HFFc6 (cell line): ENCODE measurements at places on chromosomes 3 and 15.

DNA sequence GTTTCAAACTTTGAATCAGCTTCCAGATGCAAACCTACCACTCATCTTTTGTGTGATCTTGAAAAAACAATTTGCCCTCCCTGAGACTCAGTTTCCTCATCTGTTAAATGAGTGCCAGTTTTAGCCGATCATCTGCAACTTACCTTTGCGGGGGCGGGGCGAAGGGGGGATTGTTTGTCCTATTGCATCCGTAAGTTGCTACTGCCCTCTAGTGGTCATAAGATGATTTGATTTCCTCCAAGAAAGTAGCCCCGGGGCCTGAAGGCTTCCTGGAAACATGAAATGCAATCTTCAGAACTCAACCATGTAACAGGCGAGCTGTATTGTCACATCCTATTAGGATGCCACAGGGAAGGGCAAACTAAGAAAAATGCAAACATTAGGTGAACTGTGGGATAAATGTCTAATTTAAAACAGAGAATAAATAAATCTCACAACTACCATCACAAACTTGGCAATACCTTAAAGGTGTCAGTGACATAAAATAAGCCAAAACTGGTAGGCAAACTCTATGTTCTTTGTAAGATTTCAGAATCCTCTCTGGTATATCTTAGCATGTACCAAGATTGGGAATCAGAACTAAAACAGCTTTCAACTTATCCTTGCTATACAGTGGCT is 63.5 kb upstream of the CLDN18 start:
- DNase-seq: peak; percentile 66

DNA sequence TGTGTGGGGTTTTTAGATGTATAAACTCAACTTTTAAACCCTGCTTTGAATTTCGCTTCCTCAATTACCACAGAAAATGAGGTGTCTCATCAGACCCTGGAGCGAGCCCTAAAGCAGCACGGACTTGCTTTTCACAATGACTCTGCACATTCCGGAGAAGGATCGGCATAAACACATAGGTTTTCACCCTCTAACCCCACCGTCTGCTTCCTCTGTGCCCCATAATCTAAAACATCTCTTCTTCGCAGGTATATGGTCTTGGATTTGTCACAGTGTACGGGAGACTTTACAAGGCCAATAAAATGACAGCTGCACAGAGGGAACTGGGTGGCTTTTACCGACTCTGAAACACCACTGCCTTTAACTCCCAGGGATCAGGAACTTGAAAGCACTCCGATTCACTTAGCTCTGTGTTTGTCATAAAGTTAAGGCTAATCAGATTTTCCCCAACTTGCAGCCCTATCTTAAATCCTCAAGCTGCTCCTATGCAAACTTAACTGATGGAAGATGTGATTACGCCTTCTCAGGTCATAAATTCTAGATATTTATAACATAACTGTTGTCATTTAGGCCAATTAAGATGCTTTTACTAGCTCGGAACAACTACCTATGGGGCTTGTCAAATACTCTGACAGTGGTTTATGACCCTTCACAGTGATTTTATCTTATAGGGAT is 133.4 kb upstream of the WNT5A start:
- peak; percentile 12 for DNase-seq

GRCh38 chr3:119781330-119782198 is at the start of gene NR1I2:
Gene NR1I2, plus strand, starts transcription at chr3:119782101.
- no peak for DNase-seq

- peak; percentile 67 for DNase-seq
Observed at GRCh38 chr15:40010686-40011085, 28.3 kb downstream of the SRP14 start.

GRCh38 chr3:39189959-39190269 is 2.5 kb downstream of the XIRP1 start:
- DNase-seq: peak; percentile 36

DNA sequence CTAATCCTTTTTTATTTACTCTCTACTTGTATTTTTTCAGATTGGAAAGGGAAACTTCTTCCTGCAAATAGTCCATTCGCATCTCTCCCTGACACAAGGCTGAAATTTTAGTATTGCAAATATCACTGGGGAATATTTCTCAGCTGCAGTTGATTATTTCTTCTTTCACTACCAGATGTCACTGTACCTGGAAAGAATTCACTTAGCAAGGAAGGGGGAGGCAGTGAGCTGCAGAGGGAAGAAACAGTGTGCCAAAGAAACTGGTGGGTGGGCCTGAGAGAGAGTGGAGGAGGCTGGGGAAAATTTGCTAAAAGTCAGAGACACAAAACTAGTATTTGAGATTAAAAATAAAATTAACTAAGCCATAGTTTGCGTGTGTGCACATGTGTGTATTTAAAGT is 142.3 kb upstream of the STT3B start:
- no peak for DNase-seq

DNA sequence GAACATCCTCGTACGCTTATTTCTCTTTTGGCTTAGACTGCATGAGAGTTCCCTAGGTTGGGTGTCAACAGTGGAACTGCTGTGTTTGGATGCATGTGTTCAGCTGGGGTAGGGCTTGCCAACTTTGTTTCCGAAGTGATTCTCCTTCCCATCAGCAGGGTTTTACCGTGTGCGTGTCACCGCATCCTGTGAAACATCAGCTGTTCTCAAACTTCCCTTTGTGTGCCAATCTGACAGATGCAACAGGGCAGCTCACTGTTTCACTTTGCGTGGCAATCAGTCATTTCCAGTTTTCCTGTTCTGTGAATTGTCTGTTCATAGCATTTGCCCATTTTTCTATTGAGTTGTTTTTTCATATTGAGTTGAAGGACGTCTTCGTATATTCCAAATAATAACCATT is 218.8 kb downstream of the VPS13C start:
- no peak for DNase-seq

DNA sequence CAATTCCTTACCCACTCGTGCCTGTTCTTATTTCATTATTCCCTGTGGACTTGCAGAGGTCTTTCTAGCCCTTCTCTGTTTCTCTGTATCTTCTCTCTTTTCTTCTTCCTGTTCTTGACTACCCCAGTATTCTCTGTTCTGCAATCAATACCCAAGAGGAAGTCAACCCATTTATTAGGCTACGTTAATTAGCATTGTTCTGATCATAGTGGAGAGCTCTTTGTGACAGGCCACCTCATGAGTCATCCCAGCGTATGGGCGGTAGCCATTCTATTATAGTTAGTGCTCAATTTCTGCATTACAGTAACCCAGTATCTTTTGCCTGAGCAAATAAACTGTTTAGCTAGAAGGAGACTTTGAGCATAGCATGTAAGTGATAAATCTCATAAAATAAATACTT is 259.5 kb upstream of the GRM7 start:
- no peak for DNase-seq

GRCh38 chr3:197500812-197501211 is 55.0 kb downstream of the BDH1 start:
- no peak for DNase-seq

GRCh38 chr3:5466717-5467116 is 279.2 kb downstream of the EDEM1 start:
- no peak for DNase-seq

DNA sequence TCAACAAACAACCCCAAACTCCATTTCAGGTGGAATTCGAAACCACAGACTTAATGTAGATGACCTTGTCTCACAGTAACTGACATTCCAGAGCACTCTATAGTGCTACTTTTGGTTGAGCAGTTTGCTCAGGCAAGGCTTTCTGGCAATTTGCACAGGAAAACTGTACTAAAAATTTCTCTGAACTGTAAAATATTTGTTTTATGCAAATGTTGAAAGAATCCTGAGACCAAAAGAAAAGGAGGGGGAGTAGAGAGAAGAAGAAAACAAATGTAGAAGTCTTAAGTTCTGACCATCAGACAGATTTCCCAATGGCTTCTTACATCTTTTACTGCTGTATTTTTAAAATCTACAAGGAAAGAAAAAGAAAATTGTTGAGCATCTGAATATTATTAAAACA is 53.5 kb downstream of the DTWD1 start:
- DNase-seq: no peak

DNA sequence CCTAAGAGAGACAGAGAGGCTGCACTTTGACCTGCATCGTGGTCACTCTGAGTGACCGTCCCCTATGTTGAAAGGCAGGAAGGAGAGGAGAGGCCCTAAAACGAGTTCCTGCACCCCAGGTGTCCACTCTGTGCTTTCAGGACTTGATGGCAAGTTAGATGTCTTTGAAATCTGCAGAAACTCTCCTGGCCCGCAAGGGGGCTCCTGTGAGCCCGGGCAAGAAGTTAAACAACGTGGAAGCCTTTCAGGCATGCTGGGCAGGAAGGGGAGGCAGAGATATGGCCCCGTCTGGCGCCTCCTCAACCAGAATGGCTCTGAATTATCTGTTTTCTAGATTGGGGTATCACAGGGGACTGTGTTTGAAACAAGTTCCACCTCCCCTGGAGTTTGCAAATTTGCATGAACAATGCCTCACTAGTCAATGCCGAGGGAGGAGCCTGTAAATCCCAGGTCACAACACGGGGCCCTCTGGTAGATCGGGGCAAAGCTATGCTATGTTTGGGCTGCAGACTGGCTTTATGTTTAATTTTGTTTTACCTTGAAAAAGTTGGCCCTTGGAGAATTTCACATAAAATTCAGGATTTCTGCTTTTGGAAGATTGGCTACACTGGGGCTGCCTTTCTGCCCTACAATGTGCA is 9.8 kb downstream of the CTXND1 start:
- peak; percentile 12 for DNase-seq

DNA sequence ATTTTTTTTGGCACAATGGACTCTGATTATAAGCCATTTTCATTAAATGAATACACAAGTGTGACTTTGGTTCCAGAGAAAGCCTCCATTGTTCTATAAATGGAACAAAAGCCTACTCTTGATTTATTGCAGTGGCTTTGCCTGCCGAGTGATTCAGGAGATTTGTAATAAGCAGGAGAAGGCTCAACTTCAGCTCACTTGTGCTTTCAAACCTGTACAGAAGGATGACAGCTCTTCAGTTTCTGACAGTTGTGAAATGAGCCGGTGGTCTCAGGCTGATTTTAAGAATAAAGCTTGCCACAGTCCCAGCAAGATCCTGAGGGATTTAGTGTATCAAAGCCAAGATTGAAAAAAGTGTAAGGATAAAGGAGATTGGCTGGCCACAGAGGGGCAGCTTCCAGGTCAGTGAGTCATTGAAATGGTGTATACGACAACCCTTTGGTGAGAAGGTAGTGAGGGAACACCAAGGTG is 438.8 kb upstream of the TGFBR2 start:
- DNase-seq: no peak

- DNase-seq: no peak
Observed at GRCh38 chr3:133884887-133885711, 10.6 kb downstream of the RAB6B start.

- DNase-seq: no peak
Observed at GRCh38 chr3:72384602-72385001, 463.6 kb downstream of the SHQ1 start.

- peak; percentile 28 for DNase-seq
Observed at GRCh38 chr3:41362638-41363559, 163.6 kb downstream of the CTNNB1 start.

GRCh38 chr3:153209596-153209995 is 47.6 kb downstream of the RAP2B start:
- DNase-seq: peak; percentile 54

GRCh38 chr15:47399100-47399499 is 318.2 kb upstream of the SEMA6D start:
- DNase-seq: no peak

- peak; percentile 28 for DNase-seq
Observed at GRCh38 chr3:116001151-116001621, 377.9 kb downstream of the GAP43 start.

DNA sequence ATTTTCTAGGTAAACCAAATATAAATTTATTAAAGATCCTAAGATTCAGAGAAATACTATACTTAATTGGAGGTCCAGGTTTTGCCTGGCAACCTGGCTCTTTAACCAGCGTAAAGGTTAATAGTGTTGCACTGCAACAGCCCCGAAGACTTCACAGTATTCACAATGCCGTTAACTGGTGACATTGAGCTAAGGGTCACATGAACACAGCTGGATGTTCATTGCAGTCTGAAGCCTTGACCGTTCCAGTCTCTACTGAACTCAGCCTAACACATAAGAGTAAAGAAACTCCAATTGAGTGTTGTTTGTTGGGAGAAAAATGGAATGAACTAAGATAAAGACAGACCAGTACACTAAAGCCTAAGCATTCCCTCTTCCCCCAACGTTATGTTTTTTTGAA is 26.8 kb downstream of the NKIRAS1 start:
- no peak for DNase-seq

DNA sequence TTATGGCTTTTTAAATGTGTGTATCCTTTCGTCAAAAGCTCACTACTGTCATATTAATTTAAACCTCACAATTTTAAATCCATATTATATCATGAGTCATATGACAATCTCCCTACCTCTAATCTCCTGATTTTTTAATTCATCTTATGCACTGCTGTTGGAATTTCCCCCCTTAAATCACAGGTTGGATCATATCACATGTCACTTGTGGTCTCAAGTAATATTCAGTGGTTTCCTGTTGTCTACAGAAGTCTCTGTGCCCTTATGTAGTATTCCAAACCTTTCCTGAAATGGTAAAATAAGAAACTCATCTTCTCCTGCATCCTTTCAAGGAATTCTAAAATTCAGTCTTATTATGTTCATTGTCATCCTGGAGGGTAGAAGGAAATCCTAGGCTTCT is 116.0 kb upstream of the CBLB start:
- no peak for DNase-seq

- DNase-seq: no peak
Observed at GRCh38 chr15:78394026-78394425, 44.0 kb upstream of the IREB2 start.

- DNase-seq: no peak
Observed at GRCh38 chr15:51111061-51111460, 16.4 kb upstream of the TNFAIP8L3 start.

DNA sequence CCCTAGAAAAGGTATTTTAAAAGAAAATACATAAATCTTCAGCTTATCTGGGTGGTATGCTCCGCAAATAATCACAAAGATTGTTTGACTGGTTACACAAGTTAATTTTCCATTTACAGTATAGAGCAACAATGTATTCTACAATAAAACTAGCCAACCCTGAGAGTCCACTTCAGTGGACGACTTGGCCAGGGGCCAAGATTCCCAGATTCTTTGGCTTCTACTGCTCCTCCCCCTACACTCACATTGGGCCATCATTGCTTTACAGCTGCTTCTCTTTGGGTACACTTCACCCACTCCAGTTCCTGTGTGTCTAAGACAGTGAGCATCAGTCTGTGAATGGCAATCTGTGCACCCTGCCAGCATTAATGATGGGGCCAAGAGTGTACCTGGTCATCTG is 17.2 kb upstream of the PRICKLE2 start:
- DNase-seq: no peak

DNA sequence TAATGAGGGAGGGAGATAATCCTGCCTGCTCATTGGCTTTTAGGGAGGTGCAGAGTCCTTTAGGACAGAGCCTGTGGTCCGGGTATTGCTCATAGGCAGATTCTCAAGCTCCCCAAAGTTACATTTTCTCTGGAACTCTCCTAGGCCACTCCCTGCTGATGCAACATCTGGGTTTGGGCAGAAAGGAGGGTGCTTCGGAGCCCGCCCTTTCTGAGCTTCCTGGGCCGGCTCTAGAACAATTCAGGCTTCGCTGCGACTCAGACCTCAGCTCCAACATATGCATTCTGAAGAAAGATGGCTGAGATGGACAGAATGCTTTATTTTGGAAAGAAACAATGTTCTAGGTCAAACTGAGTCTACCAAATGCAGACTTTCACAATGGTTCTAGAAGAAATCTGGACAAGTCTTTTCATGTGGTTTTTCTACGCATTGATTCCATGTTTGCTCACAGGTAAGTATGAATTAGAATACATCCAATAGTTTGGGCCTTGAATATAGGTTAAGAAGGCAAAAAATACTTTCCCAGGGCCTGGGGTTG is at the start of gene IL20RB:
Gene IL20RB, plus strand, starts transcription at position 233 of the 538 bp plus-strand sequence. Its CDS starts 131 bp downstream, at position 364.
- peak; percentile 16 for DNase-seq

- no peak for DNase-seq
Observed at GRCh38 chr3:99425930-99426329, 212.5 kb upstream of the COL8A1 start.
